Transverse colon (tissue), 4 donors: ENCODE measurements at places on chromosomes 13 and 19. TPM values are rescaled to one million over a fixed set of nuclear protein-coding genes. Genes with fewer than 3 reads are reported as not detected.

- no peak overlapping the region for H3K27ac ChIP-seq
- H3K4me3 ChIP-seq: no peak overlapping the region
- H3K36me3 ChIP-seq: no peaks in the 10 kb centered on the region
- no peak for DNase-seq
- no peaks in the 10 kb centered on the region for H3K27me3 ChIP-seq
These were observed 47.9 kb downstream of the USPL1 start for GRCh38 chr13:30665638-30666037.

DNA sequence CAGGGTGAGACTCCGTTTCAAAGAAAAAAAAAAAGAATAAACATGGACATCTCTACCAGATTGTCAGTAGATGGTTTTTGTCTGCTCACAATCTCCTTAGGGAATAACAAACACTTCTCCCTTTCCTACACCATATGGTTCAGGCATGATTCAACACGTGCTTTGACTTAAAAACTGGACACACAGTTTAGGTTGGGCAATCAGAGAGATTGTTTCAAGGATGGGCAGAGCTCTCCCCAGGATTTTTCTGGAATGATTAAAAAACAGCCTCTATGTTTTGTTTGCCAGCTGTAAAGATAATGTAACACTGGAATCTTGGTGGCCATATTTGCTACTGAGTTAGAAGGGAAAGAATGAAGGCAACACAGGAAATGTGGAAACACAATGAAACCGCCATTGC, 150.1 kb upstream of the TSC22D1 start:
- H3K36me3 ChIP-seq: no peaks in the 10 kb centered on the region
- no peak for DNase-seq
- no peaks in the 10 kb centered on the region for H3K27me3 ChIP-seq

- H3K4me3 ChIP-seq: no peak overlapping the region
- no peaks in the 10 kb centered on the region for H3K4me1 ChIP-seq
- DNase-seq: no peak
- H3K36me3 ChIP-seq: no peaks in the 10 kb centered on the region
These were observed 14.5 kb upstream of the PTPRS start for GRCh38 chr19:5355076-5355475.

The ZNF791 gene
- 29.5 TPM for total RNA-seq

The ZNF296 gene
- 0.75 TPM for total RNA-seq

The ZNF99 gene
- total RNA-seq: not detected

GRCh38 chr19:33298146-33298911, 4.0 kb downstream of the CEBPA start:
- peak; percentile 9 for DNase-seq
- H3K27ac ChIP-seq: no peak overlapping the region
- no peaks in the 10 kb centered on the region for H3K36me3 ChIP-seq
- peaks cover 8% of the 10 kb centered on the region for H3K4me1 ChIP-seq
- H3K27me3 ChIP-seq: peaks cover 9% of the 10 kb centered on the region
